HCEC 1CT (cell line): ENCODE measurements at places on chromosomes 1 and 21.

- no peak for DNase-seq
Observed at GRCh38 chr1:42733415-42734200, 6.4 kb downstream of the CLDN19 start.

DNA sequence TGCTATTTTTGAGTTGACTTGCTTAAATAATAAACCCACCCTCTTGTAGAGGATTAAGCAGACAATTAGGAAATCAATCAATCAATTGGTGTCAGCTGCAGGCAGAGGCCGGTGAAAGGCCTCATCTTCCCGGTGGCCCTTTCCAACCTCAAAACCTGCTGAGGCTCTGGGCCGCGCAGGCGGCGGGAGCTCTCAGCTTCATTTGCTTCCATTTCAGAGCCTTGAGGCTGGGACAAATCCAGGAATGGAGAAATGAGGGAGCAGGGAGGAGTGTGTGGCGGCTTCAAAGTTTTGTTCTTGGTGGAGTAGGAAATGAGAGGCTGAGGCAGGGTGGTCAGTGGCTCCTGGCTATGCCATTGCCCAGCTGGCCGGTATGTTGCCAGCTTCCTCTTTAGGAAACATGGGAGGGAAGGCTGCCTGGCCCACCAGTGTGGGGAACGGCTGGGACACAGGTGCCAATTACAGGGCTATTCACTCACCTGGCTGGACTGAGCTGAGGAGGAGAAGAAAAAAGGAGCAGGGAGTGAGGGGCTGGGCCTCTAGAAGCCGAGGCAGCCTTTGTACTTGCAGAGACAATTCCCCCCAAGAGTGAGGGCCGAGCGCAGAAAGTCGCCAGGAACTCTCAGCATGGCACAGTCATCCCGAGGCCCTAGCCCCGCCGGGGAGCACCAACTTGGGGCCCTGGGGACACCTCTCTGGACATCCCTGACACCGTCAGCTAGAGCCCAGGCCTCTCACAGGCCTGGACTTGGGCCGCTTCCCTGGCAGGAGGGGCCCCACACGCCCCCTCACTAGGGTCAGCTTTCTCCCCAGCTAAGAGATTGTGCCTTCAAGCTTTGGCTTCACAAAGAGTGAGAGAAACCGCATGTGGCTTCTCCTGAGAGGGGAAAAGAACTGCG lies 4.4 kb downstream of the POU3F1 start:
- no peak for DNase-seq

DNA sequence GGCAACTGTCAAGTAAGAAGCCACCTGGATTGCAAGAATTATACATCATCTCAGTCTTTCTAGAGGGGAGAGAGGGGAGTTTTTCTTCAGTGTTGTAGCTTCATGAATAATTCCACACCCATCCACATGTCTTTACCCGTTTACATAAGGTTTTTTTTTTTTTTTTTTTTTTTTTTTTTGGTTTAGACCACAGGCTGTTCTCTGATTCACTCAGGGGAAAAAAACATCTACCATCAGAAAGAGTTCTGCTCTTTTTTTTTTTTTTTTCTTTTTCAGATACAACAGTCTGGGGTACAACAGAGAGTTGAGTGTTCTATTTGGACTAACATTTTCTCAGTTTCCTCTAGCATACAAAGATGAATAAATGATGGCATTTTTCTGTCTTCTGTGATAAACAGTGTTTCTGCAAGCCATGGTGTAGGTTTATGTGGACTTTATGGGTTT lies 4.9 kb upstream of the KIF14 start:
- peak; percentile 47 for DNase-seq

DNA sequence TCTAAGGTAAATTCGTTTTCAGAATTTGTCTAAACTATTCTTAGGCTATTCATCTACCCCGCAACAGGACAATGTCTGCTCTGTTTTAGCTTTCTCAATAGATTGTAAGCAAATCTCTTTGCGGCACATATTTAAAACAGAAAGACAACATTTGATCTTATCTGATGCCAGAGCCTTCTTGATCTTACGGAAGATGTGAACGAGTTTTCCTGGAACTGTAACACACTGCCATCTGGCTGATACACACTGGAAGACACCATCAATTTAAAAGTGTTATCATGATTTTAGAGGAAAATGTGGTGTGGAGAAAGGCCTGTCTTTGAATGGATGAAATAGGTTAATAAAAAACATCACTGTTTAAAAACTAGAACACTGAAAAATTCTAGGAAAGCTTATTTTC lies 36.1 kb downstream of the COA6 start:
- no peak for DNase-seq

DNA sequence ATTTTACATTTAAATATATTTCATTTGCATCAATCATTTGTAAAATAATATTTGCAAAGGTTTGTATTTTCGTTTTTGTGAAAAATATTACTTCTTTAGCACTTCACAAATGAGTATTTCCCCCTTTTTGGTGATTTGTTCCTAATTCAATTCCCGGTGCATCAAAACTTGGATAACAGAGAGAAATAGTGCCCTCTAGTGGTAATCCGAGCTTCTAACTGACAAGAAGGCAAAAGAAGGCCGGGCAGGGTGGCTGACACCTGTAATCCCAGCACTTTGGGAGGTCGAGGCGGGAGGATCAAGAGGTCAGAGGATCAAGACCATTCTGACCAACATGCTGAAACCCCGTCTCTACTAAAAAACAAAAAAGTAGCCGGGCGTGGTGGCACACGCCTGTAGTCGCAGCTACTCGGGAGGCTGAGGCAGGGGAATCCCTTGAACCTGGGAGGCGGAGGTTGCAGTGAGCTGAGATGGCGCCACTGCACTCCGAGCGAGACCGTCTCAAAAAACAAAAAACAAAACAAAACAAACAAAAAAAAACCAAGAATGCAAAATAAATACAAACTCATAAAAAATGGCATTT lies 137.7 kb downstream of the COL11A1 start:
- DNase-seq: peak; percentile 76

DNA sequence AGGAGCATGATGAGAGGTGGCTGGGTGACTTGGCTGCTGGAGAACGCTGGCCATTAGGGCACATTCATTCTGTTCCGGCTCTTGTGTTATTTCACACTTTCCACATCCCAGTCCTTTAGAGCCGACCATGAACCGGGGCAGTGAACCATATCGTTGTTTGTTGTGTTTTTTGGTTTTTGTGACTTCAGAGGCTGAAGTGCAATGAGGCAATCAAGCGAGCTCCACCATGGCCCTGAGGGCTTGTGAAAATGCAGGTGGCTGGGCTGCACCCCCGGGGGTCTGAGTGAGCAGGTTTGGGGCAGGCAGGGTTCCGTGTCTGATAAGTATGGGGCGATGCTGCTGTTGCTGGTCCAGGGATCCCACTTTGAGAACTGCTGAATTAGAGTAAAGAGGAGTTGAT lies 23.7 kb downstream of the ABCG1 start:
- no peak for DNase-seq

- DNase-seq: no peak
Observed at GRCh38 chr21:28554660-28555475, 437.8 kb downstream of the LTN1 start.

GRCh38 chr1:33686551-33686950 lies 177.3 kb upstream of the HMGB4 start:
- no peak for DNase-seq

GRCh38 chr1:211287218-211287617 lies 28.1 kb downstream of the RCOR3 start:
- no peak for DNase-seq

- DNase-seq: peak; percentile 86
Observed at GRCh38 chr1:76425201-76426145, 350.9 kb downstream of the ST6GALNAC3 start.

- no peak for DNase-seq
Observed at GRCh38 chr21:29429218-29429617, 130.5 kb downstream of the BACH1 start.

- peak; percentile 99 for DNase-seq
Observed at GRCh38 chr1:172746091-172746949, 87.4 kb downstream of the FASLG start.

- no peak for DNase-seq
Observed at GRCh38 chr1:167621780-167622313, 8.2 kb upstream of the RCSD1 start.

DNA sequence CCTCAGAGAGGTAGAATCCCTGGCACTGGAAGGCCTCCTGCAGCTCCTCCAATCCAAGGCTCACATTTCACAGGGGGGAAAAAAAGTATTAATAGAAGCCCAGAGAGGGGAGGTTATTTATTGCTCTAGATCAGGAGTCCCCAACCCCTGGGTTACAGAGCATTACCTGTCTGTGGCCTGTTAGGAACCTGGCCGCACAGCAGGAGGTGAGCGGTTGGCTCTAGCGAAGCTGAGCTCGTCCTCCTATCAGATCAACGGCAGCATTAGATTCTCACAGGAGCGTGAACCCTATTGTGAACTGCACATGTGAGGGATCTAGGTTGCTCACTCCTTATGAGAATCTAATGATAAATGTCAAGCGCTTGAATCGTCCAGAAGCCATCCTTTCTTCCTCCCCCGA lies 46.8 kb upstream of the RCC2 start:
- no peak for DNase-seq

GRCh38 chr1:3678361-3679097 lies 26.2 kb downstream of the TP73 start:
- no peak for DNase-seq

GRCh38 chr1:248783367-248783766 lies 27.8 kb upstream of the LYPD8 start:
- DNase-seq: no peak

DNA sequence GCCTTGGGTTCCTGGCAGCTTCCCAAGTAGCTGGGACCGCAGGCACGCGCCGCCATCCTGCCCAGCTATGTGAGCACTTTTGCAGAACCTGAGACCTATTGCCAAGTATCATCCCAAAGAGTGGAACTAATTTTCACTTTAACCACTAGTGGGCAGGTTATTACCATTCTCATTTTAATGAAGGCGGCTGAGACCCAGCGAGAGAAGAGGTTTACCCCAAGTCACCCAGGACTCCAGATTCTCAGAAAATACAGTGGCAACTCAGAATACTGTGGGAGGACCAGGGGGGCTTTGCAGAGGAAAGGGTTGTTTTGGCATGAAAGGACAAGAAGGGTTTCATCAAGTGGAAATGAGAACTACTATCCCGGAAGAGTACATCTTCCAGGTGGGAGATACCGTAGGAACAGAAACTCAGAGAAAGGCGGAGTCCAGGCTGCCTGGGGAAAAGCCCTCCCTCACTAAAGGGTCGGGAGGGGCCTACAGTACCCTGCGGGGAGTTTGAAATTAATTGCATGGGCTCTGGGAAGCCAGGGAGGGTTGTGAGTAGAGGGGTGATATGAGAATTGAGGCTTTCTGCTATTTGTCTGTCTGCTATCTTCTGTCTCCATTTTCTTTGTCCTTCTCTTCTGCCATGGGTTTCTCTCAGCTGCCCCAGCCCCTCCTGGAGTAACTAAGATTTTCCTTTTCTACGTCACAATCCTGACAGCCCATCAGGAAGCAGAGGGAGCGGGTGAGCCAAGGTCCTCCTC lies 7.2 kb upstream of the SEMA4A start:
- DNase-seq: peak; percentile 86

DNA sequence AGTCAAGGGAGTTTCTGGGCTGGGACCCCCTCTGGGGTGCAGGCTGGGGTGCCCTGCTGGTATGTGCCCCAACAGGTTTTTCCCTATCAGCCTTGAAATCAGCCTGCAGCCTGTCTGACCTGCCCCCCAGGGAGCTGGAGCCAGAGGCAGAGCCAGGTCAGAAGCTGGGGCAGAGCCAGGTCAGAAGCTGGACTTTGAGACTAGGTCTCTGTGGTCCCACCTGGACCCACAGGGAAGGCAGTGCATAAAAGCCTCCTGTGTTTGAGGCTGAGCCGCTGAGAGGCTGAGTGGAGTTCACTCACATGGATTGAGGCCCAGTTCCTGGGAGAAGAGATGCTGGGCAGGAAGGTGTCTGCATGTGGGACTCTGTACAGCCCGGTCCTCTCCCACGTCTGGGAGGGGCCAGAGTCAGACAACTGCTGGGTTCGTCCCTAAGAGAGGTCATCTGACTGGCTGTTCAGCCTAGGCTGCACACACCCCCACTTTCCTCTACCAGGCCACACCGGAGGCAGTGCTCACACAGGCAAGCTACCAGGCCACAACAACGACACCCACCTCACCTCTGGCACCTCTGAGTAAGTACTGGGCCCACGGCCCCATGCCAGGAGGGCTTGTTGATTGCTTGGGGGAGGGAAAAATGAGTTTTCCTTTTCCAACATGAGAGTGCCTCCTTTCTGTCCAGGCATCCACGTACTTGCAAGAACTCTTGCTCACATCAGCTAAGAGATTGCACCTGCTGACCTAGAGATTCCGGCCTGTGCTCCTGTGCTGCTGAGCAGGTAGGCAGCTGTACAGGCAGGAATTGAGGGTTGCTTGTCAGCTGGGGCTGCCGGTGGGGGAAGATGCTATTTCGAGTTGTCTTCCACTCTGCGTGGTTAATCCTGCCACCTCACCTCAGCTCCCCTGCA lies at the start of gene ANXA9:
Gene ANXA9, plus strand, starts transcription at position 488 of the 908 bp plus-strand sequence. CDS start 814 bp downstream, outside the sequence.
- DNase-seq: no peak

GRCh38 chr1:81664341-81664740 lies 136.4 kb upstream of the ADGRL2 start:
- no peak for DNase-seq

GRCh38 chr21:23950344-23950743 lies 1656.9 kb downstream of the MRPL39 start:
- DNase-seq: no peak

DNA sequence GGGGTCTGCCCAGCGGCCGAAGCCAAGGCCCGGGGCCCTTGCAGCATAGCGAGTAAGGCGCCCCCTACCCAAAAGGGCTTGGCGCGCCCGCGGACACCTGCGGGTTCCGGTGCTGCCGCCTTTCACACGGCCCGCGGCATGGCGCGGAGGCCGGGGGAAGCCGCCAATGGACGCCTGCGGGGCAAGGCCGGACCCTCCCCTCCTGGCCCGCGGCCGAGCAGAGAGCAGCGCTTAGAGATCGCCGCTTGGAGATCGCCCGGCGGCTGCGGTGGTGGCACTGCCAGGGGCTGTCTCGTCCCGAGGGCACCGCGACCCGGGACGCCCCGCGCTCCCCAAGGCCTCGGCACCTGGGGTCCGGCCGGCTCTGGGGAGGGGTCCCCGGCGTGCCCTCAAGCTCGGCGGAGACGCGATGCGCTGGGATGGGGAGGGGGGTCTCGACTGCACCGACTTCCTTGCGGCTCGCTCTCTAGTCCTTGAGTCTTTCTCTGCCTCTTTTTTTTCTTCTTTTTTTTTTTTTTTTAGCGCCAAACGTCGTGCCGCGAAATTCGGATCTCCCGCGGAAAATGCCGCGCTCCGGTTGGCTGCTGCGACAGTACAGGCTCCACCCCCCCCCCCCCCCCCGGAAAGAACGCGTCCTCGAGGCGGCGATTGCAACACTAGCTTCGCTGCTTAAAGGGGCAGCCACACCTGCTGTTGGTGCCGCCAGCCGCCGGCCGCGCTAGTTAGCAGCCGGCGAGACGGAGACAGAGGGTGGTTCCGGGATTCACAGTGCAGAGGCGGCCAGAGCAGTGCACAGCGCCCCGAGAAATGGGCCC lies at the start of gene E2F2:
Gene E2F2, minus strand, starts transcription at position 487 of the 815 bp plus-strand sequence. Its CDS starts 440 bp downstream, at position 47.
- peak; percentile 90 for DNase-seq
